ENCODE measurements at places on chromosomes 16 and 17.
A peak's percentile ranks its signal among the peaks of the same experiment; 100 is the strongest.

DNA sequence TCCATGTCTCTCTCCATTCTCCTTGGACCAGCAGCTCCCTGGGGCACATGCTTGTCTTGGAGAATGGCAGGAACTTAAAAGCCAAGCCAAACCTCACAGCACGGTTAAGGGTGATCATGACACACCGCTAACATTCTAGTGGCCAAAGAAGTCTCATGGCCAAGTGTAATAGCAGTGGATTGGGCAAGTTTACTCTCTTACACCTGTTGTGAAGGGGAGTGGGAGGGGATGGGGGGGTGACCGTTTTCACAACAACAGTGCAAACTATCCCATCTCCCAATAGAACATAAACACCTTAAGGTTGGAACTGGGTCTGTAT lies 37.7 kb upstream of the MEOX1 start:
- DNase-seq = no peak

- no peak for DNase-seq
Observed at GRCh38 chr17:1180958-1181752, 1.4 kb upstream of the ABR start.

GRCh38 chr17:7818746-7819645 lies 15.0 kb upstream of the KDM6B start:
- DNase-seq = no peak

DNA sequence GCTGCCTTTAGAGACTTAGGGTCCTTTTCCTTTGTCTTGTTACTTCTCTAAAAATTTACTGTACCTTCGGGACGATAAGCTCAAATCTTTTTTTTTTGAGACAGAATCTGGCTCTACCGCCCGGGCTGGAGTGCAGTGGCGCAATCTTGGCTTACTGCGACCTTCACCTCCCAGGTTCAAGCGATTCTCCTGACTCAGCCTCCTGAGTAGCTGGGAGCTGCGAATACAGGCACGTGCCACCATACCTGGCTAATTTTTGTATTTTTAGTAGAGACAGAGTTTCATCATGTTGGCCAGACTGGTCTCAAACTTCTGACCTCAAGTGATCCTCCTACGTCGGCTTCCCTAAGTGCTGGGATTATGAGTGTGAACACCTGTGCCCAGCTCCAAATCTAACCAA lies 7.4 kb downstream of the RAD51C start:
- no peak for DNase-seq

DNA sequence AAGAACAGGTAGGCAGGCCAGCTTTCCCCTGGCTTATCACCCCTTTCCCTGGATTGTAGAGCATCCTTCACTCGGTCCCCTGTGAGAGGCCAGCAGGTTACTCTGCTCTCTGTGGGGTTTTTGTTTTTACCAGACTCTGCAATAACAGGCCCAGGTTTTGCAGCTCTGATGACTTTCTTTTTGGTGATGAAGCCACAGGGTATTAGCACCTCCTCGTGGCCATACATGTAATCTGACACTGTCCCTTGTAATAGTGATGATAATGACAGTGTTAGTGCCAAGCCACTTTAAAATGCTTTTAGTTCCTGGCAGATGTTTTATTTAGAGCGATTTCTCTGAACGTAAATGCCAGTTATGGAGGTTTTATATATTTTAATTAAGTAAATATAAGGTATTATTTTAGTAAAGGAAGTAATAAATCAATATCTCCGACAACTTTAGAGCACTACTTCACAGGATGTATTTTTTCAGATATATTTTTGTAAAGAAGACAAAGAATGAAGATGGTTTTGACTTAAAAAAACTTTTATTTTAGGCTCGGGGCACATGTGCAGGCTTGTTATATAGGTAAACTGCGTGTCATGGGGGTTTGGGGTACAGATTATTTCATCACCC lies 38.0 kb upstream of the CPHXL start:
- DNase-seq = peak; percentile 72

GRCh38 chr17:78377858-78378224 lies 608 bp upstream of the PGS1 start:
- no peak for DNase-seq

DNA sequence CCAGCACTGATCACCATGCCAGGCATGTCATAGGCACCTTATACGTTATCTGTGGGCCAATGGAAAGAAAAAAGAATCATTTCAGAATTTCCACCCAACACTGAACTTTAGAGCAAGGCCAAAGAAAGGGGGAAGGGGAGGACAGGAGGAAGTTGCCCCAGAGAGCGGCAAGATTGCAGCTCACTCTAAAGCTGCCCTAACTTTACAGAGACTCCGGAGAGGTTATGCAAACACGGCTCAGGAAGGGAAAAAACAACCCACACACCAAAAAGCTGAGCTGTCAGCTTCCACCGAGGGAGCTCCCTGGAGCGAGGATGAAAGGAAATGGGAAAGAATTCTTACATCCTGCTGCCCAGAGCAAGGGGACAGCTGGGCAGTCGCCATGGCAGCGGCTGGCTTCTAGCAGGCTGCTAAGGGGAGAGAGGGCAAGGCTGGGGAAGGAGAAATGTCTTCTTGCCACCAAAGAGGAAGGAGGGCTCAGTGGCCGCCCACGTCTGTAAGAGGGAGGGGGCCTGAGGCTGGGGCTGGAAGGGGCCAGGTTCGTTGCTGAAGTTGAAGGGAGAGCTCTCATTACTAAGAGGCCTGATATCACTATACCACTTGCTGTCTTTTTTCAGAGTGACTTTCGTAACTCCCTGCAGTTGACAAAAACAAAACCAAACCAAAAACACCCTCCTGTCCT lies 18.2 kb downstream of the COTL1 start:
- DNase-seq = peak; percentile 68

GRCh38 chr16:89292443-89293078 lies 75.1 kb downstream of the ZNF778 start:
- no peak for DNase-seq

- DNase-seq = no peak
Observed at GRCh38 chr17:49486012-49486641, 9.0 kb upstream of the NGFR start.

DNA sequence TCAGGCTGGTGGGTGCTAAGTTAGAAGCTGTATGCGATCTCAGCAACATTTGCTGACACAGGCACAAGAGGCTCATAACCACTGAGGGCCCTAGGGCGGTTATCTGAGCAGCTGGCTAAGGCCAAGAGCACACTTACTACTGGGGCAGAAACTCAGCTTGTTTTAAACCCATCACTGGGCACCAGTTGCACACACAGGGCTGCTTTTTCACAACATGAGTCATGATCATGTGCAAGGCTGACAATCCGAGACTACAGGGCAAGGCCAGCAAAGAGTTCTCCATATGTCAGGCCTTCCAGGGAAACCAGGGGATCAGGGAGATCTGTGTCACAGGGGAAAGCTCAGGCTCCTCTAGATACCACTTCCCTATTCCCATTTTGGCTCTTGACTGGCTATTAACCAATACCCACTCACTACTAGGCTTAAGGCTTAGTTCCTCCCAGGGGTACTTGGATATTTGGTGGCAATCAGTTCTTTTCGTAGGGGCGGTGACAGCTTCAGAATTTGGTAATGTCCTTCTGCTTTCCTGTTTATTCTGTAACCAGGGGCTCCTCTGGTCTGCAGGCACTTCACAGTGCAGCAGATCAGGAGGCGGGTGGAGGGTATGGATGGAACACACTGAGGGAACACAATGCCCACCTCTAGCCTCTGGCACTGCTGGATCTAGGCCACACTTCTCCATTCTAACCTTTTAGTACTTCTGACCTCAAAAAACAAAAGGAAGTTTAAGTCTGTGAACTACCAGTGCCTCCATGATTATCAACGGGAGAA lies 44.9 kb upstream of the ERN1 start:
- DNase-seq = no peak

DNA sequence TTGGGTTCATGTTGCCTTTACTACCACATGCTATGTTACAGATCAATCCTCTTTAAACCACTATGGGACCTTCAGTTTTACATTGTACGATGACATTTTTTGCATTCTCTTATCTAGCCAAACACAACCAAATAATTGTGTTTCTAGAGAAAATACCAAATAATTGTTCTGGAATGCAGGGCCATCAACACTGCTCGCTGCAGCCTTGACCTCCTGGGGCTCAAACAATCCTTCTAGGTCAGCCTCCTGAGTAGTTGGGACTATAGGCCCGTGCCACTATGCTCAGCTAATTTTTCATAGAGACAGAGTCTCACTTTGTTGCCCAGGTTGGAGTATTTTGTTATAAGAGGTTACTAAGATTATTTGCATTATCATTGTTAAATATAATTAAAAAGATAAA lies 237.5 kb upstream of the PMFBP1 start:
- DNase-seq = no peak

- no peak for DNase-seq
Observed at GRCh38 chr17:29642171-29642611, 19.5 kb upstream of the CORO6 start.

- DNase-seq = no peak
Observed at GRCh38 chr17:58191241-58191896, 1.2 kb upstream of the EPX start.

GRCh38 chr17:6706996-6707395 lies 6.2 kb downstream of the SLC13A5 start:
- DNase-seq = no peak

DNA sequence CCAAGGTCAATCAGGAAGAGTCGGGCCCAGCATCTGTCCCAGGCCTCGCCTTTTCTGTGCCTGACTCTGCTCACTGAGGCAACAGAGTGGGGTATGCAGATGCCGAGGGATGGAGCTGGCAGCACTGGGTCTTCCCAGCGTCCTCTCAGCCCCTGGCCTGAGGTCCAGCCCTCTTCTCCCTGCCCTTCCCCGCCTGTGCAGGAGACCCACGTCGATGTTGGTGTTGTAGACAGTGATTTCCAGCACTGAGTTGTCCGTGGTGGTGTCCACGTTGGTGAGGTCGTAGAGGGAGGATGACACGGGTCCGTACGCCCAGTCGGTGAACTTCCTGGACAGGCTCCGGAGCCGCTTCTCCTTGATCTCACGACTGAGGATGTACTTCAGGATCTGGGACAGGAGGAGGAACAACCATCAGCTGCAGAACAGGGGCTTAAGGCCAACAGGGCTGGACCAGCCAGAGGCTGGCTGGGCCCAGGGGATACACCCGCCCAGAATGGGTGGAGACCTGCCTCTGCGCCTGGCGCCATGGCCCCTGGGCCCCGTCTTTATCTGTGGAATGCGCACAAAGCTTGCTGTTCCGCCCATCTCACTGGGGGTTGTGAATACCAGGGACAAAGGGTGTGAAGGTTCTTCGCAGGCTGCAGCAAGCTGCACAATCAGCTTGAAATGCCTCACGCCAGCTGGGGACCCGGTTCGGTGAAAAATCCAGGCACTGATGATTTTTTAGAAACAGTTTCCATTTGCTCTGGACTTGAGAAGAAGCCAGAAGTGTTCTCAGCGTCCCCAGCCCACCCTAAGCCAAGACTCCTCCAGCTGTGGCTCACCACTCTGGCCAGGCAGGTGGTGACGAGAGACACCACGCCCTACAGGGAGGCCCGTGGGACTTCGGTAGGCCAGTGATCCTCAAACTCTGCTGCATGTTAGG lies 27.5 kb downstream of the TRPV3 start:
- no peak for DNase-seq

- no peak for DNase-seq
Observed at GRCh38 chr17:46964315-46965265, 14.5 kb downstream of the RPRML start.

GRCh38 chr17:8153525-8153956 lies 1.3 kb upstream of the PER1 start:
- no peak for DNase-seq

DNA sequence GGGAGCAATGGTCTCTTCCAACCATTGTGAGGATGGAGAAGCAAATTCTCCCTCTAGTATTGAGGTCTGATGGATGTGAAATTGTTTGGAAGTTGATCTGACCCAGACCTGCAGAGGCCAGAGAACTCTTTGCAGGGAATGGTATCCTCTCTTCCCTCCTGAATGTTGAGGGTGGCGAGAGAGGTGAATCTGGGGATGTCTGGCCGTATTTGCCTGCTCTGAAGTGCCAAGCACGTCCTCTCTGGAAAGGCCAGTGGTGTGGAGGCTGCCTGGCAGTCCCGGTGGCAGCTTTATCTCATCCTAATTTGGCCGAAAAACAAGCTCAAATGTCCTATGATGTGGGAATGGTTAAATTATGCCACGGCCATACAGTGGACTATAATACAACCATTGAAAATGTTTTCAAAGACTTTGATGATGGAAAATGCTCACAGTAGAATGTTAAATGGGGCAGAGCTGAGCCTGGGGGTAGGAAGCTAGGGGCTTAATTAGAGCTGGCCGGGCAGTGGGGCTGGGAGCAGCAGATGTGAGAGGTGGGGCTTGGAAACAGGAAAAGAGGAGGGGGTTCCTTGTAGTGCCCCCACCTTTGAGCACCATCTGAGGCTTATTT lies 30.8 kb downstream of the WSCD1 start:
- no peak for DNase-seq

- no peak for DNase-seq
Observed at GRCh38 chr16:11625769-11626168, 39.0 kb upstream of the LITAF start.

DNA sequence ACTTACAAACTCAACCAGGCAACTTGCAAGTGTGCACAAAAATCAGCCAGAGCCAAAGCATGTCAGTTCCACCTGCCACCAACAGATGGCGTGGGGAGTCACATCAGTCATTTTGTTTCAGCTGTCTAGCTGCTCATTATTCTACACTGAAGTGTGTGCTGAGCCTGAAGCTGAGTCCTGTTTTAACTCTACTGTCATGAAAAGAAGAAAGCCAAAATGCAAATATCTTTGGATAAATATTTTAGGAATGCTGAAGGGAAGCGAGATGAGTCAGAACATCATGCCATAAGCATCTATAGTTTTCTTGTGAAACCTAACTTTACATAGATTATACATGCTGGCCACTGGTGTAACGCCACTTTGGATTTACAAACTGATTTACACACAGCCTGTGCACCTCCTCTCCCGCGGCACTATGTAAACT lies 172.6 kb downstream of the CDK5R1 start:
- peak; percentile 84 for DNase-seq

DNA sequence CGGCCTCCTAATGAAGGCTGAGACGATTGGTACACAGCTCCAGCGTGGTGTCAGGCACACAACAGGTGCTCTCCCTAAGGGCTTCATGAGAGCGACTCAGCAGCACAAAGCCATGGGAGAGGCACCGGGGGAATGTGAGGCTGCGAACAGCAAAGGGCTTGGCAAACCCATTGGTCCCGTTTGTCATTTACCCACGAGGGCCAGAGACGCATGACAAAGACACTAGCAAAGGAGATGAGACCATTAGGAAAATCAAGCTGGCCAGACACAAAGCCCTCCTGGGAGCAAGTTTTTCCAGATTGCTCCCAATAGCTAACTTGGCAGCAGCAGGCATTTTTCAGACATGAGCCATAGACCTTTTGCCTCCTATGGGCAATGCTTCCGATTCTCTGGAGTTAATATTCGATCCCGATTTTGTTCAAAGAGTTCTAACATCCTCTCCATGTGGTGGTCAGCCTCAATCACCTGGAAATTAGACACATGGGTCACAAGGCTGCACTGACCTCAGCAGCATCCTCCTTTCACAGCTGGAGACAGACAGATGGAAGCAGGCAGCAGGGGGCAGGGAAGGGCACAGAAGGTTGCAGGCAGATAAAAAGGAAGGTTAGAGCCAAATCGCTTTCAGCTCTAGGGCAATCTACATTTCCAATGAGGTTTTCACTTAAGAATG lies 38.2 kb downstream of the TK2 start:
- DNase-seq = peak; percentile 56

All from HTR-8/SVneo (cell line).